Gastrocnemius medialis (tissue), 4 donors: ENCODE measurements at places on chromosomes 7 and 10.
A peak's percentile ranks its signal among the peaks of the same experiment; 100 is the strongest.

DNA sequence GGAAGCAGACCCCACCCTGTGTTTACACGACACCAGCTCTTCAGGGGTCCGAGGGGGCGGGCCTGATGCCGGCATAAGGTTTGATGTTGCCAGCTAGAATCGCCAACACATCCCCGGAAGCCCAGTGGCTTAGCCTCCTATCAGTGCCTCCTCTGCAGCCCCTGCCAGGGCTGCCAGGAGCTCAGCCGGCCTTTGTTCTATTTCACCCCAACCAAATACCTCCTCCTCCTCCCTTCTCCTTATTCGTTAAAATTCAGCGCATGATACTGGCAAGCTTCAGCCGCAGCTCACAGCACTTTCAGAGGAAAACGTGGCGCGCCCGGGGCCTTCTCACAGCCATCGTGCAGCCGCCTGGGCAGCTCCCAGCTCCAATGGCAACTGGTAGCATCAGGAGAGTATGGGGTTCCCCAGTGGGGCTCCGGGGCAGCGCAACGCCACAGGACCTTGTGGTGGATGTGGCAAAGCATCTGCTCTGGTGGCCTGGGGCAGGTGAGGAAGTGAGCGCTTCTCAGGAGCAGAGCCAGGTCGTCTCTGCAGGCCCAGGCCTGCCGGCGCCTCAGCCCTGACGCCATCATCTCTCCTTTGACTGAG, 176.4 kb upstream of the RHEB start:
- peak; percentile 21 for DNase-seq

DNA sequence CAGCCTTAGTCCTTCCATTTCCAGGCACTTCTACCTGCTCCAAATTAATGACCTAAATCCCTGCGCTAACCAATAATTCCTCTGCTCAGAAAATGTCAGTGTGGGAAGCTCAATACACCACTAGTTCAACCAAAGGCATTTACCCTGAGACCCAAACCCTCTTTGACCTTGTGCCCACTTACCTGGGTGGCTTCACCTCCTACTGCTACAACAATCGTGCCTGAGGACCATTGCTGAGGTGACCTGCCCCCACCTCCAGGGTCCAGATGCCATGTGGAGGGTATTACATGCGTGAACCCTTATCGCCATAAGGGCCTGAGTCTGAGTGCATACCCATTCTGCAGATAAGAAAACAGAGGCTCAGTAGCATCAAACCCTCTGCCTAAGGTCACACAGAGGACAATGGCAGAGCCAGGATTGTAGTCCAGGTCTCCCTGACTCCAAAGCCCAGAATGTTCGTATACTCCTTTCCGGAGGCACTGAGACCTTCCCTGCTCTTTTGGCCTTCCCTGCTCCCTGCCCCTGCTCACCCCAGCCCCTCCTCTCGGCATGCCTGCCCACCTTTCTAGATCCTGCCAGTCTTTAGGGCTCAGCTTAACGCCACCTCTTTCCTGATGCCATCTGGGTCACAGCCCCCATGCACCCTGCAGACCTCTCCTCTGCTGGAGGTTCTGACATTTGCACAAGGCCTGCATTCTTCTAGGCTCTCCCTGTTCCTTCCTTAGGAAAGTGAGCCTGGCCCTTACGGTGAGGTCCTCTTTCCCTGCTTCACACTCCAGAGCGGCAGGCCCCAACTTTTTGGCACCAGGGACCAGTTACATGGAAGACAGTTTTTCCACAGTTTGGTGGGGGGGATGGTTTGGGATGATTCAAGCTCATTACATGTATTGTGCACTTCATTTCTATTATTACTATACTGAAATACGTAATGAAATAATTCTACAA, 94.9 kb downstream of the CHST15 start:
- DNase-seq, result no peak

DNA sequence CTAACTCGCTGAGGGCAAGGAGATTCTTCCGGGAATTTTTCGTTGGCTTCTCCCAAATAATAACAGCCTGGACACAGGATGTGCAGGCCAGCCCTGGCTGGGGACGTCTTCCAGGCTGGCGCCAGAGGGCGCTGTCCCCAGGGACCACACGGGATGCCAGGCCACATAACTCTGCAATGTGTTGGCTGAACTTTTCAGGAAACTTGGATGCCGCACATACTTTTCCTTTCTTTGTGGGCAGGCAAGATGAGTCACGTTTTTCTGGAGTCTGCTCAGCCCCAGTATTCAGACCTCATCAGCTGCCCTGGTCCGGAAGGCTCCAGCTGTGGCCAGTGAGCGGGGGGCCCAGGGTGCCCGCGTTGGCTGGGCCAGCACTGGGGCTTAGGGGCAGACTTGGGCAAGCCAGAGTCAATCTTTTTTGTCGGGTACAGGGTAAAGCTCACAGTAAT, 122.7 kb downstream of the PRKAG2 start:
- peak; percentile 76 for DNase-seq

- no peak for DNase-seq
These were observed 21.3 kb downstream of the CYP2W1 start for GRCh38 chr7:1004018-1004852.

DNA sequence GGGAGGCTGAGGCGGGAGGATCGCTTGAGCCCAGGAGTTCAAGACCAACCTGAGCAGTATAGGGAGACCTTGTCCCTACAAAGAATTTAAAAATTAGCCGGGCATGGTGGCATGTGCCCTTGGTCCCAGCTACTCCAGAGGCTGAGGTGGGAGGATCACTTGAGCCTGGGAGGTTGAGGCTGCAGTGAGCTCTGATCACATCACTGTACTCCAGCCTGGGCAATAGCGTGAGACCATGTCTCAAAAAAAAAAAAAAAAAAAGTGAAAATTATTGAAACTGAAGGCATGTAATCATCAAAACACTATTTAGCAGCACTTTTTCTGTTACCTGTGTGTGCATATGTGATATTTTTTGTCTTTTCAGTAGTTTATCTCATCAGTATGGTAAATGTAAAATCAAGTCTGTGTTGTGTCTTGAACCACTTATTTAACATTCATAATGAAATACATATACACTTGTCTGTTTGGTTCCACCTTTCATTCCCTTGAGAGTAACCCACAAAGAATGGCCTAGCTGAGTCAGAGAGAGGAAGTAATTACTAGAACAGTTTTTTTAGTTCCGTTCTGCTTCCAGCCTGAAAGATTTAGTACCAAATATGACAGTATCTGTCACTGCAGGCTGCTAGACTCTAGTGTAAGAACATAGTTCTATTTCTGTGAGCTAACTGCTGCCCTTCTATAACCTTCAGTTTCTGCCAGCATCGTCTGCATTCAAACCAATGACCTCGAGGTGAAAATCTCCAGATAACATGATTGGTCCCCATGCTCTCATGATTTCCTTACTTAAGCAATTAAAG, 68.6 kb downstream of the MMRN2 start:
- DNase-seq, result no peak
